ENCODE measurements at places on chromosomes 11 and 22.
A peak's percentile ranks its signal among the peaks of the same experiment; 100 is the strongest.

DNA sequence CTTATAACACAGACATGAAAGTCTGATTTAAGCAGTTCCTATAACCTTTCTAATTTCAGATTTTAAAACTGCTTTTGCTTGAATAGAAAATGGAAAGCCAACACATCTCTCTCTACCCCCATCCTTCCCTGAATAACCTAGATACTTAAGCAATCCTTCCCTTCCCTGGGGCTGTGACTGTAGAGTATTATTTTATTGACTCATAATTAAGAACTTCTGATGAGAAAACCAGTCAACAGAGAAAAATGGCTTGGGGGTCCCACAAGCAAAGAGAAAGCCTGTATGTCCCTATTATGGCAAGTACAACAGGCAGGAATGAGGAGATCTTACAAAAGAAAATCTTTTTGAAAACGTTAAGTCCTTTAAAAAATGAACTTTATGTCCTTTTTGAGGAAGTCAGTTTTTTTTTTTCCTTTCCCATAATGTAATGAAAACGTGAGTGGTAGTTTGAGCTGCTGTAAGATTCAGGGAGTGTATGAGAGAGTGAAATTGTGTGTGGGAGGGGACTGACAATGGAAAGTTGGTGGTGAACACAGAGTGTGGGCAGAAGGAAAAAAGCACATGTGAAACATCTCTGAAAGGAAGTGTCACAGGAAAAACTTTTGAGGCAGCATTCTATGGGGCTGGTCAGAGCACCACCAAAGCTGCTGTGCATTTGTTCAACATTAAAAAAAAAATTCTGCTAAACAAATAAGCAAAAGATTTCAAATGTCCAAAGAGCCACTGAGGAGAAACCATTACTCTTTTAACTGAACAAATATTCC, 154.6 kb downstream of the MAML2 start:
- DNase-seq: peak; percentile 91

- peak; percentile 19 for DNase-seq
These were observed 5.3 kb upstream of the RRAS2 start for GRCh38 chr11:14364322-14364721.

DNA sequence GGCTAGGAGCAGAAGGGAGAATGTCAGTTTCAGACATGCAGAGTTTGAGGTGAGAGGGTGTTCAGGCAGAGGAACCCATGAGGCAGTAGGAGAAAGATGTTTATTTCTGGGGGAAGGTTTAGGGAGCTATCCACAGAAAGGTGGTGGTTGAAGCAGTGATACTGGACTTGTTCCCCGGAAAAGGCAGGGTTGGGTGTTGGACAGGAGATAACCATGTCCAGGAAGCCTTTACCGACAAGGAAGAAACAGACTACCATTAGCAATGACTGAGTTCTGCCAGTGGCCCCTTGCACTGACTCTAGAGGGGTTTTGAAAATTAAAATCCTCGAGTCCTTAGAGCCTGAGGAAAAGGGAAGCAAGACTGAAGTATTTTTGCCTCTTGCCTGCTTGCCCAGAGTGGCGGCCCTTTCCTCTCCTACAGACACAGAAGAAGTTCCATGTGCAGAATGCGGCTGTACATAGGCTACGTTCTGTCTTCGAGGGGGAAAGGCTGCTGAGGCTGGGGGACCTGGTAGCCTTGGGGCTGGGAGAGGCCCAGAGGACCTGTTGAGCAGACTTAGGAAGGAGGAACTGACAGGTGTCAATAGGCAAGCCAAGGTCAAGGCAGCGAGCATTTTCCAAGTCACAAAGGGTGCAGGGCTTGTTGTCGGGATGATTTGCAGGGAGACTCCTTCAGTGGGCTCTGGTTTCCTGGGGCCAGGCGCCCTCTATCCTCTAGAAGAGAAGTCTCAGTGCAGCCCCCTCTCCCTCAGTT, 146.7 kb downstream of the LDLRAD3 start:
- no peak for DNase-seq

GRCh38 chr11:13721760-13722159, 53.3 kb downstream of the FAR1 start:
- DNase-seq: peak; percentile 47

DNA sequence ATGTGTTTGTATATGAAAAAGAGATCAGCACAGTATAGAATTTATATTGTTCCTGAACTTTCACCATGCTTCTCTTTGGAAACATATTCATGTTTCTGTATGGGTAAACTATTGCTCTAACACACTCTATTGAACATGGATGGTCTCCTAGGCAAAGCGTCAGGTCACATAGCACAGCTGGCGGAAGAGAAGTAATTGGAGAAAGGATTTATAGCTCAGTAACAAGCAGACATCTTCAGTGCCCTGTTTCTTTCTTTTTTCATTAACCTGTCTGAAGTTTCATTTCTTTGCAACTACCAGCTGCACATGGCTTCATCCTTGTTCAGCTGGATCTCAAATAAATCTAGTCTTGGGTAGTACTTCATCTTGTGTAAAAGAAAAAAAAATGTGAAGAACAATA, 84.4 kb upstream of the TRPC6 start:
- DNase-seq: no peak

DNA sequence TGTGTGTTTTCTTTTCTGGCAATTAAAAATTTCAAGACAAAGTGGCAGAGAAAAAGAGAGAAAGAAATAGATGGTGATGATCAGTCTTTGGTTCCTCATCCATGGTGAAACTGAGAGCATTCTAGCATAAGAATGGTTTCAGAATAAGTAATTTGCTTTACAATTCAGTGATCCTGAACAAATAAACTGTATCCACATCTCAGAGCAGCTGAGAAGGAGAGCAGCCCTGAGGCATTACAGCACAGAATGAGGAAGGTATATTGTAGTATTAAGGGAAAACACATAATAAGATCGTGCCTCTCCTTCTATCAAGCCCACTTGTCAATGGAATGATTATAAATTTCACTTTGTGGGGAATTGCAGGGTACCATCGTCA, 17.4 kb downstream of the LUZP2 start:
- no peak for DNase-seq

DNA sequence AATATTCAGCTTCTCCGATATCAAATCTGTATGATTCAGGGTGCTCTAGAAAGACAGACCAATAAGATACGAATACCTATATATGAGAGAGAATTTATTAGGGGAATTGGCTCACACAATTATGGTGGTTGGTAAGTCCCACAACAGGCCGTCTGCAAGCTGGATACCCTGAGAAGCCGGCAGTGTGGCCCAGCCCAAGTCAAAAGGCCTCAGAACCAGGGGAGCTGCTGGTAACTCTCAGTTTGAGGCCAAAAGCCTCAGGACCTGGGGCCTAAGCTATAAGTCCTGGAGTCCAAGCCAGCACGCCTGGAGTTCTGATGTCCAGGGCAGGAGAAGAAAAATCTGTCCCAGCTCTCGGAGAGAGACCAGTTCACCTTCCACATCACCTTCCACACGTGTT, 318.7 kb downstream of the BRD1 start:
- DNase-seq: no peak

GRCh38 chr11:98137437-98137836, 883.3 kb upstream of the CNTN5 start:
- no peak for DNase-seq

DNA sequence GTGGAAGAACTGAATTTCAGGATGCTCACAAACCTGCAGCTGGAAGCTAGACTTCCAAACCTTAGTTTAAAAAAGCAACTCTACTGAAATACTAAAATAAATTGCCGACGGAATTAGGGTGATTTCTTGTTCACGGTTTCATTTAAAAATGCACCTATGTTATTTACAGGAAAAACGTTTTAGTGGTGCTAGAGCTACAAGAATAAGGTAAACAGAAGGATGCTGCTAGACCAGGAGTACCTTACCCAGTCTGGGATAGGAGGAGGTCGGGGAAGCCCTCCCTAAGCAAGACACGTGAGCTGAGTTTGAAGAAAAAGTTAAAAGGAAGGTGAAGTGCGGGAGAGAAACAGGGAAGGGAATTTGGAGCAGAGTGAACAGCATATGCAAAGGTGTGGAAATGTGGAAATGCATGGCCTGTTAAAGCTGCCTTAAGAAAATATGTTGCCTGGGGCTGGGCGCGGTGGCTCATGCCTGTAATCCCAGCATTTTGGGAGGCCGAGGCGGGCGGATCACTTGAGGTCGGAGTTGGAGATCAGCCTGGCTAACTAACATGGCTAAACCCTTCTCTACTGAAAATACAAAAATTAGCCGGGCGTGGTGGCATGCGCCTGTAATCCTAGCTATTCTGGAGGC, 1.4 kb upstream of the FTH1 start:
- no peak for DNase-seq

- DNase-seq: no peak
These were observed 2.3 kb downstream of the CSKMT start for GRCh38 chr11:62667460-62667859.

- DNase-seq: no peak
These were observed 39.0 kb downstream of the LMO1 start for GRCh38 chr11:8224711-8225110.

GRCh38 chr11:66045177-66045639, 3.8 kb downstream of the GAL3ST3 start:
- peak; percentile 75 for DNase-seq

- DNase-seq: no peak
These were observed 107.4 kb downstream of the KCNQ1 start for GRCh38 chr11:2552210-2552609.

DNA sequence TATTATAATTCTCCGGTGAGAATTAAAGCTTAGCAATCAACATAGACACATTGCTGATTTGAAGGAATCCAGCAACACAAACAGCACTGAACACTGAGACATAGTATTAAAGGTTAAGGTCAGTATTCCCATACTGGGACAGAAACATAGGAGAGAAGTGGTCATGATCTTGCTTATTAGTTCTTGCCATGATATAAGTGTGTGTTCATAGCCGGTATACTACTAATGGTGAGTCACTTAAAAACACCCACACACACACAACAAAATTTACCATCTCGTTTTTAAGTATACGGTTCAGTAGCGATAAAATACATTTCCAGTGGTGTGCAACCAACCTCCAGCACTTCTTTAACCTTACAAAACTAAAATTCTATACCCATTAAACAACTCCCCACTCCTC, 96.3 kb downstream of the C11orf65 start:
- DNase-seq: no peak

DNA sequence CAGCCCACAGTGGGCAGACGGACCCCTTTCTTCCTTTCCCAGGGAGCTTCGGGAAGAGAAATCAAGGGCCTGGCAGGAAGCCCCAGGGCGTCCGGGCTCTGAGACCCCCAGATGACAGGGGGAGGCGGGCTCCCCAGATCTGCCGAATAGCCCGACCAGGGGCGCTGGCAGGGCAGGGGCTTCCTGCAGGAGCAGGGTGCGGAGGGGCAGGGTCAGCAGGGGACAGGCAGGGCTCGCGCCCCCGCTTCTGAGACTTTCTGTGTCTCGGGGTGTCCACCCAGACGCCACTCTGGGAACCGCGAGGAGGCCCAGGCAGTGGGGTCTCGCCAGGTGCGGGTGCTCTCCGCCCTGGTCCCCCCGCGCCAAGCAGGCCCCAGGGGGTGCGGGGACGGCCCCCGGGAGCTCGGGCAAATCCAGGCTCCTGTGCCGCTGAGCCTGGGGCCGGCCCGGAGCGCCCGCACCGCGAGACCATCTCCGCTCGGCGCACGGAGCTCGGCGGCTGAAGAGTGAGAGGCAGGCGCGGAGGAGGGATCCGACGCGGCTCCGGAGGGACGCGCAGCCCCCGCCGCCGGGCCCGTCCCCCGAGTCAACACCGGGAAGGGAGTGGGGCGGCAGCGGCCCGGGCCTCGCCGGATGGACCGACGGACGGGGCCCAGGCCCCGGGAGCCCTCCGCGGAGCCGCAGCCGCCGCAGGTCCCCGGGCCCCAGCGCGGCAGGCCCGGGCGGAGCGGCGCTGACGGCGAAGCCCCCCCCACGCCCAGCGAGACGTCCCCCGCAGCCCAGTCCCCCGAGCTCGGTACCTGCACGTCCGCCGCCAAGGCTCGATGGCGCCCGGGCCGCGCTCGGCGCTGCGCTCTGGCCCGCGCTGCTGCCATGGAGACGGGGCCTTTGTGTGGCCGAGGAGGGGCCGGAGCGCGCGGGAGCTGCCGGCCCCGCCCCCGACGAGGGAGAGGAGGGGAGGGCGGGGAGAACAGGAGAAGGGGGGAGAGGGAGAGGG, at the start of gene PLXNB2:
TSS of gene PLXNB2 (minus strand) at position 894 of the 997 bp plus-strand sequence. CDS start 17,062 bp downstream, outside the sequence.
- DNase-seq: peak; percentile 82

DNA sequence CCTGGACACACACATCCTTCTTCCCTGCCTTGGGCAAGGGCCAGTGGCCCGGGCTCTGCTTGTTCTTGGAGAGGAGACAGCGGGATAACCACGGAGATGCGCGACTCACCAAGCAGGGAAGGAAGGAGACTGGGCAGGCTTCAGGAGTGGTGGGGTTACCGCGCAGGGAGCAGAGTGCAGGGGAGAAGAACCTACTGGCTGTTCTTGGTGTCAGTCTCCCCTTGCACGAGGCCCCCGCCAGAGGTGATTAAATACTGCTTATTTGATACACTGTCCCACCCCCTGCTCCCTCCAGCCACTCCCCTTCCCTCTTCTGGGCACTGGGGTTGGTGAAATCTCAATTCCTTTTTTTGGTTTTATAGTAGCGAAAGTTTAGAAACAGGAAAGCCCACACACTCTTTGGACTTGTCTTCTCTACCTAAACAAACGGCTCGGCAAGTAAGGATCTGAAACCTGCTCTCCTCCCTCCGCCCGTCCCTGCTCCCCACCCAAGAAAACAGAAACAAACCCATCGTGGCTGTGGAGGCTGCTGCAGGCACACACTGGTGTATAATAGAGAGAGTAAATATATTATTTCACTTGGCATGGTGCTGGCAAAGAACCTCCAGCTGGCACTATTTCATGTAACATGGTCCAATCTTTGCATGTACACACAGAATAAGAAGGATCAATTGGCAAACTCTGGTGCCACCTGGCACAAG, 10.8 kb downstream of the LARGE2 start:
- DNase-seq: peak; percentile 53

GRCh38 chr11:132579136-132579535, 953.2 kb downstream of the OPCML start:
- DNase-seq: no peak

DNA sequence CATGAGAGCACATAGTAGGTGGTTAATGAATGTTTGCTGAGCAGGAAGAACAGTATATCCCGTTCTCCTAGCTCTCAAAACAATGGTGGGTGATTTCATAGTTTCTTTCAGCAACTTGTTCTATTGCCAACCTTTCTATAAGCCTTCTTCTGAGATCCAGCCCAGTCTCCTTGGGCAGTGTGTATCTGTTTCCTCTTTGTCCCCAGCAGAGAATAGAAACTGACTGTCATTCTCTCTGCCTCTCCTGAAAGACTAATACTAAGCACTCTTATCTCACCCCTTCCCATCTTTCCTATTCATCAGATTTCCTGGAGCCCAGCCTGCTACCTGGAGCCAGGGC, 272.9 kb downstream of the ST3GAL4 start:
- DNase-seq: no peak

- DNase-seq: no peak
These were observed 21.2 kb downstream of the FZD4 start for GRCh38 chr11:86933891-86934581.

All from EH (cell line).